Left lung (tissue), 14 donors: ENCODE measurements at places on chromosomes 1 and 21. TPM values are rescaled to one million over a fixed set of nuclear protein-coding genes. Genes with fewer than 3 reads are reported as not detected.

Gene TNFRSF14
- polyA plus RNA-seq: 28.2 TPM

Gene GJA8
- polyA plus RNA-seq: not detected

Gene NUP210L
- 0.20 TPM for polyA plus RNA-seq

Gene DIRAS3
- 2.2 TPM for polyA plus RNA-seq

Gene CLDN14
- polyA plus RNA-seq: not detected

Gene C1orf226
- polyA plus RNA-seq: 5.3 TPM
